ENCODE measurements at places on chromosomes 7 and 10. TPM values are rescaled to one million over a fixed set of nuclear protein-coding genes. Genes with fewer than 3 reads are reported as not detected.

Gene TRIP6
- 46.2 TPM for total RNA-seq

Gene CCL24
- not detected for total RNA-seq

Gene PRKG1
- total RNA-seq: not detected

Gene NPC1L1
- total RNA-seq: 0.09 TPM

Gene CALHM3
- 0.22 TPM for total RNA-seq

Gene PARD3
- total RNA-seq: 66.9 TPM

Gene MMD2
- not detected for total RNA-seq

Gene AKAP9
- total RNA-seq: 11.8 TPM

All from A549 treated with dexamethasone at 1 μM for 4 hours (cell line).